ENCODE measurements at places on chromosomes 5 and 9. TPM values are rescaled to one million over a fixed set of nuclear protein-coding genes. Genes with fewer than 3 reads are reported as not detected.

GRCh38 chr9:6150483-6150882 is 65.1 kb upstream of the IL33 start:
- no peak for DNase-seq

The SCGB3A1 gene
- not detected for total RNA-seq

The PCDHGB7 gene
- total RNA-seq, result 3.1 TPM

The IFNA2 gene
- total RNA-seq, result not detected

All from gastrocnemius medialis (tissue), 4 donors.